HT1080 (cell line): ENCODE measurements at places on chromosomes 1 and 21. TPM values are rescaled to one million over a fixed set of nuclear protein-coding genes. Genes with fewer than 3 reads are reported as not detected.

DNA sequence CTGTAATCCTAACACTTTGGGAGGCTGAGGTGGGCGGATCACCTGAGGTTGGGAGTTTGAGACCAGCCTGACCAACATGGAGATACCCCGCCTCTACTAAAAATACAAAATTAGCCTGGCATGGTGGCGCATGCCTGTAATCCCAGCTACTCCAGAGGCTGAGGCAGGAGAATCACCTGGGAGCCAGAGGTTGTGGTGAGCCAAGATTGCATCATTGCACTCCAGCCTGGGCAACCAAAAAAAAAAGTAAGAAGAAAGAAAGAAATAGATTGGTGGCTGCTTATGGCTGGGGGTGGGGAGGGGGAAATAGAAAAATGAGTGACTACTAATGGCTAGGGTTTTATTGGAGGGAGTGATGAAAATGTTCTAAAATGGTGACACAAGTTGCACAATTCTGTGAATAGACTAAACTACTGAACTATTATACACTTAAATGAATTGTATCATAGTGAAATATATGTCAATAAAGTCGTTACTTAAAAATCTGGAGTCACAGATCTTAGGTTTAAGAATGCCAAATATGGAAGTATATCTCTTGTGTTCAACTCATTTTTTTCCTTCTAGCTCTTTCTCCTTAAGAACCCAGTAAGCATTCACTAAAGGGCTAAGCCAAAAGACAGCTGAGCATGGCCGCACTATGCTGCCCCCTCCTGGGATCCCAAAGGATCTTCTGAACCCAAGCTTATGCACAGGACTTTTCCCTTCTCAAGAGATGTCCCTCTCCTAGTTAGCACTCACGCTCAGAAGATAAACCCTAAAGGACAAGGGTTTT lies 3.2 kb upstream of the NPL start:
- DNase-seq: peak; percentile 37

- peak; percentile 72 for DNase-seq
Observed at GRCh38 chr1:243254233-243254926, 701 bp downstream of the CEP170 start.

GRCh38 chr1:3113047-3113740 lies 44.2 kb downstream of the PRDM16 start:
- DNase-seq: no peak

DNA sequence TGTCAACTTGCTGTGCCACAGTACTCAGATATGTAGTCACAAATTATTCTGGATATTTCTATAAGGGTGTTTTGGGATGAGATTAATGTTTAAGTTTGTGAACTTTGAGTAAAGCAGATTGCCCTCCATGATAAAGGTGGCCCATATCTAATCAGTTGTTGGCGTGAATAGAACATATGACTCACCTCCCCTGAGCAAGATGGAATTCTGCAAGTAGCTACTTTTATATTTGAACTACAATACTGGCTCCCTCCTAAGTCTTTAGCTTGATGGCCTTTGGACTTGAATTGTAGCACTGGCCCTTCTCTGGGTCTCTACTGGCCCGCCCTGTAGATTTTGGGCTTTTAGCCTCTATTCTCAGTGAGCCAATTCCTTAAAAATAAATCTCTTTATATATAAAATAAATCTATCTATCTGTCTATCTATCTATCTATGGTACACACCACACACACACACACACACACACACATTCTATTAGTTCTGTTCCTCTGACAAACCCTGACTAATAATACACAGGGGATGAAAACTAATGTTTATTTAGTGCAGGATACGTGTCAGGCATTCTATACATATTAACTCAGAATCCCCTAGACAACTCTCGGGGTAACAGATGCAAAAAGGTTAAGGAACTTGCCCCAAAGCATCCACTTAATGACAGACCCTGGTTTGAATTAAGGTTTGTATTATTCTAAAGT lies 37.9 kb upstream of the PDC start:
- DNase-seq: no peak

GRCh38 chr1:52601991-52602855 lies at the start of gene GPX7:
GPX7 (plus strand) TSS chr1:52602371; CDS start chr1:52602410, 39 bp downstream.
- DNase-seq: no peak

DNA sequence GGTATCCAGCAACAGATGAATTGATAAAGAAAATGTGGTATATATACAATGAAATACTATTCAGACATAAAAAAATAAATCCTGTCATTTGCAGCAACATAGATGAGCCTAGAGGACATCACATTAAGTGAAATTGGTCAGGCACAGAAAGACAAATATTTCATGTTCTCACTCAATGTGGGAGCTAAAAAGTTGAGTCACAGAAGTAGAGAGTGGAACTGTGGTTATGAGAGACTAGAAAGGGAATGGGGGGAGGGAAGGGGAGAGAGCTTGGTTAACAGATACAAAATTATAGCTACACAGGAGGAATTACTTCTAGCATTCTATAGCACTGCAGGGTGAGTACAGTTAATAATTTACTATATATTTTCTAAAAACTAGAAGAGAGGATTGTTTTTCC lies 37.1 kb upstream of the SERPINC1 start:
- DNase-seq: peak; percentile 4

GRCh38 chr21:24290151-24290833 lies 1317.0 kb downstream of the MRPL39 start:
- peak; percentile 15 for DNase-seq

LCE1C gene
- total RNA-seq: not detected in 2 replicates

TPTE gene
- 1.4 and 1.7 TPM in 2 replicates for total RNA-seq

GNAT2 gene
- total RNA-seq: 0.13 and 0.43 TPM in 2 replicates

IL19 gene
- total RNA-seq: 0.57 TPM in 1 of 2 replicates, not detected in the other

KLHDC9 gene
- 0.51 and 1.0 TPM in 2 replicates for total RNA-seq

CLEC20A gene
- not detected in 2 replicates for total RNA-seq
